ENCODE measurements at places on chromosomes 2 and 18.
A peak's percentile ranks its signal among the peaks of the same experiment; 100 is the strongest.

GRCh38 chr2:157899125-157899839 lies 23.2 kb upstream of the ACVR1 start:
- no peak for ATAC-seq

GRCh38 chr2:136527560-136527959 lies 237.8 kb upstream of the THSD7B start:
- ATAC-seq, result no peak

DNA sequence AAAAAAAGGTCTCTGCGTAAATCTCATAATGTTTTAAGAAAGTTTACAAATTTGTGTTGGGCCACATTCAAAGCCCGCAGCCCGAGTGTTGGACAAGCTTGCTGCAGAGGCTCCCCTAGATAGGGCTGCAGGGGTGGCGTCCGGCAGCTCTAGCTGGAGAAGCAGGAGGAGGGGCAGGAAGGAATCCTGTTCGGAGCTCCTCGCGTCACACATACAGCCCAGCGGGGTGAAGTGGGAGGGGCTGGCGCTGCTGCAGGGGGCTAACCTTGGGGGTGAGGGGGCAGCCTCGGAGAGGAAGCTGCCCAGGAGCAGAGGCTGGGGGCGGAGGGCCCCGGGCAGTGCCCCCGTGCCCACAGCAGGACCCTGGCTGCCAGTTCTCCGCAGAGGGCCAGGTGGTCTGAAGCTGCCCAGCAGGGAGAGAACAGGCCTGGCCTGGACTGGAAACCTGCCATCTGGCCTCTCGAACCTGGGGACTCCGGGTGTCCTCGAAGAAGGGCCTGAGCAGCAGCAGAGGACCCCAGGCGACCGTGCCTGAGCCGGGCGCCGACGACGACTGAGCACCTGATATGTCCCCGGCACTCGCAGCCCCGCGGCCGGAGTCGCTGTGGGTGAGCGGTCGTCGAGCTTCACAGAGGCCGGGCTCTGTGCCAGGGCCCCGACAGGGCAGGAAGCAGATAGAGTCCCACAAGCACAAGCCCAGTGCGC lies 2.6 kb upstream of the GPR35 start:
- no peak for ATAC-seq

GRCh38 chr2:182081602-182082260 lies 96.1 kb downstream of the PPP1R1C start:
- ATAC-seq, result no peak

DNA sequence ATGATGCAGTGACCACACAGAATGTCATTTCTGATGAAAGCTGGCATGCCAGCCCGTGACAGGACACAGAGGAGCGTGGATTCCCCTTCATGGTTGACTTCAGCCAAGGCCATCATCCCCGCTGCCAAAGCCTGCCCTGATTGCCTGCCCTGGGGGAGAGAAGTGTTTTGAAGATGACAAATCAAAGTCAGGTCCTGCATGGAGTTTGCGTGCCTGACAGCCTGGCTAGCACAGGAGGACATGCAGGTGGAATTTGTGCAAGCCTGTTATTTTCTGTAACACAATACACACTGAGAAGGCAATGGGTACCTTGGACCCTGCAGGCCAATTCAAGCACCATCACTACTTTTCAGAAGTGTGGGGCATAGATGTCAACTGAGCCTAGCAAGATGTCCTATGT lies 5.4 kb upstream of the IL1R2 start:
- ATAC-seq, result no peak

DNA sequence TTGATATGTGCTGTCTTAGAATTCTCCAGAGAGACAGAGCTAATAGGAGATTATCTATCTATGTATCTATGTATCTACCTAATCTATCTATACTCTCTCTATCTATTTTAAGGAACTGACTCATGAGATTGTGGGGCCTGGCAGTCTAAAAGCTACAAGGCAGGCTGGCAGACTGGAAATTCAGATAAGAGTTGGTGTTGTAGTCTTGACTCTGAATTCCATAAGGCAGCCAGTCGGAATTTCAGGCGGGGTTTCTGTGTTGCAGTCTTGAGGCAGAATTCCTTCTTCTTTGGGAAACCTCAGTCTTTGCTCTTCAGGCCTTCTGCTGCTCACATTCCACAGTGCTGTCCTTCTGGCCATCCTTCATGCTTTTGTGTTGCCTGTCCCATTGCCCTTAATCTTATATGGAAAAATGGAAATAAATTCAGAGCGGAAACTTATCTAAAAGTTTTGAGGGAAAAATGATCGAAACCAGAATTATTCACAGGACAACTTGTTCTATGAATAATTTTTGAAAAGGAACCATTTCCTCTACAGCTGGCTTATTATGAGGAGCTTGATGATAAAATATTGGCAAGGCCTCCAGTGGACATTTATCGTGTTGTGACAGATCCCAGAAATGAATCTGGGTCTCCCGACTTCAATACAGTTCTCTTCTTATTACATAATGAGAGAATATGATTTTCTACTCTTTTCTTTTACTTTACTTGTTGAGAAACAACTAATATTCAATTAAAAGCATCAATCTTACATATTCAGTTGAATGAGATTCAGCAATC lies 10.8 kb downstream of the IL1RL1 start:
- ATAC-seq, result no peak

- no peak for ATAC-seq
These were observed 9.0 kb downstream of the SPTBN1 start for GRCh38 chr2:54465143-54465542.

GRCh38 chr2:128786316-128786715 lies 467.6 kb upstream of the HS6ST1 start:
- no peak for ATAC-seq

- ATAC-seq, result peak; percentile 22
These were observed 47.7 kb downstream of the INPP5D start for GRCh38 chr2:233107831-233108300.

DNA sequence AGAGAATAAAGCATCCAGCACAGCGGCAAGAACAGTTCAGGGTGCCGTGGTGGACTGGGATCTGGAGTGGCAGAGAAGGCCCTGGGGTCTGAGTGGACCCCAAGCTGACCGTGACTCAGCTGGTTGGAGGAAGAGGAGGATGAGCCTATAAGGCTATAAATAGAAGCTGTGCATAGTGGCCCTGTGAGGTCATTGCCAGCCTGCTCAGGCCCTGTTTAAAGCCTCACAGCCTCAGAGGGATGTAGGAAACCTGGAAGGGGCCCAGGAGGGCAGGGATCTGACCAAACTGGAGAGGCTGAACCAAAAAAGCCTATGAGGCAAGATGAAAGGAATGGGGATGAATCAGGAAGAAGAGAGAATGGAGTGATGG lies 11.3 kb upstream of the DES start:
- no peak for ATAC-seq

GRCh38 chr2:161992531-161992930 lies 81.5 kb downstream of the DPP4 start:
- ATAC-seq, result no peak

- ATAC-seq, result no peak
These were observed 19.4 kb upstream of the NCOA1 start for GRCh38 chr2:24471662-24472061.

- ATAC-seq, result no peak
These were observed 59.5 kb upstream of the ID2 start for GRCh38 chr2:8622199-8622911.

DNA sequence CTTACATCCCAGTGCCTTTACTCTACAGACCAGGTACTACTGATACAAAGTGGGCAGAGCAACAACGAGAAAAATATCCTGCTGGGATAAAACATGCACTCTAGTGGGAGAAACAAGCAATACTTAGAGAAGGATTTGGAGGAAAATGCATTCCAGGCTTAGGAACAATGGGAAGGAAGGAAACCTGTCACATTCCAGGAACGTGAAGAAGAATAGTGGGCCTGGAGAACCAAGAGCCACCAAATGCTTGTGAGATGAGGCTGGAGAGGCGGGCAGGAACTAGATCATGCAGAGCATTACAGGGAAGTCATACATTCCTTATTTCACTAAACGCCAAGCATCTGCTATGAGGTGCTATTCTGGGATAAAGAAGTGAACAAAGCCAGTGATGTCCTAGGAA lies 342.3 kb downstream of the DCC start:
- no peak for ATAC-seq

GRCh38 chr18:75984853-75985252 lies 510.2 kb downstream of the ZNF516 start:
- no peak for ATAC-seq

GRCh38 chr2:106113361-106113966 lies 80.6 kb downstream of the UXS1 start:
- no peak for ATAC-seq

DNA sequence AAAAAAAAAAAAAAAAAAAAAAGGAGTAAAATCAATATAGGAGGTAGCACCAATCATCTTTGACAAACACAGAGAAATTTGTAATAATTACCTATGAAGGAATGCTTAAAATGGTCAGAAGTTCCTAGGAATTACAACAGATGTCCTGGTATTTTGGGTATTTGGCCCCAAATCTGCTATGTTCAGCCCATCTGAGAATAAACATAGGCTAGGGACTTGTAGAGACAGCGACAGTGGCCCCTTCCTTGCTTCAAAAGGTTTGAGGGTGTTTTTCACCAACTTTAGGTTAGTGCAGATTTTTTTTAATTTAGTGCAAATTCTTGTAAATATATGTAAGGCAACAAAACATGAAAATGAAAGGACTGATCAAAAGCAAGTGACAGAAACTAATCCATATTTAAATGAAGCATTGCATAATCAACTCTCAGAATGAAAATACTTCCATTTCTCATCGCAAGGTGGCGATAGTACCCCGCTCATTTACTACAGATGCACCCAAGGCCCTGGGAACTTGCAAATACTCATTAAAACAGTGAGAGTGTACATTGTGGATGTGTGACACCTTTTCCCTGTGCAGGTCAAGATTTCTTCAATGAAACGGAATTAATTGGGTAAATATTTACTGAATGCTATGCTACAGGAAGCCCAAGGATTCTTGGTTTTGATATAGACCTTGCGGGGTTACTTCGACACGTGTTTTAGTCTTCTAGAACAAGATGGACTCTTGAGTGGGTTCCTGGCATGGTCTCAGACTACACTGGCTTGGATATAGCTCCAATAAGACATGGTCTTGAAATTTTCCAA lies 44.6 kb downstream of the FAM124B start:
- peak; percentile 84 for ATAC-seq

- no peak for ATAC-seq
These were observed 179.6 kb downstream of the ZBTB7C start for GRCh38 chr18:48229552-48229981.

- no peak for ATAC-seq
These were observed 116.8 kb upstream of the RAB6C start for GRCh38 chr2:129862668-129863067.

DNA sequence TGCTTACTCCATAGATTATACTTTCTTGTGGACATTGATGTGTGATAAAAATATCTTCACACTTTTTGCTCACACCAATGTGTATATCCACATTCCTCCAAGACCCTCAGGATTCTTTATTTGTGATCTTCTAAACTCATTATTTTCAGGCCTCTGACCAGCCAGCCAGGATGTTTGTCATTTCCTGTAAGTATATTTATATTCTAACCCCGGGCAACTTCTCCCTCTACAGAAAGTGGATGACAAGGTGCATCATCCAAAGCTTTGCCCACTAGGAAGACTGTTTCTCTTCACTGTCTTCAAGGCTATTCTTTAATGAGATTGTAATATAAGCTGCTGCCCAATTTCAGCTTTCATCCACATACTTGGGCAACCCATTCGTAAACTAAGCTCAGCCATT lies 3.6 kb upstream of the CWC22 start:
- ATAC-seq, result no peak

DNA sequence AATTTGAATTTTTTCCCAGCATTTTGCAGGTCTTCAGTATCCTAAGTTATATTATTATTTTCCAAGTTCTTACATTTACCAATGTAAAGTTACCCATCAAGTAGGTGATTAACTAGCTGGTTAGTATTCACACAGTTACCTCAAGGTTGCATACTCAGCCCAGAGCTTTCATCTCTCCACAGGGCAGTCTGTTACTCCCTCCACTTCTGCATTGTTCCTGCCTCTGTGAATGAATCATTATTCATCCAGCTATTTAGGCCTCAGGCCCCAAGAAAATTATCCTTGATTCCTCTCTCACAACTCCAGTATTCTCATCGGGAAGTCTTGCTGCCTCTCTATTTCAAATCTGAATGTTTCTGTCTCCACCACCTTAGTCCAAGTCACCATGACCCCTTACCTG lies 92.2 kb downstream of the SMC6 start:
- peak; percentile 53 for ATAC-seq

- no peak for ATAC-seq
These were observed 101.0 kb upstream of the CERS6 start for GRCh38 chr2:168355121-168355520.

GRCh38 chr2:19689646-19690168 lies 212.1 kb downstream of the TTC32 start:
- ATAC-seq, result no peak

DNA sequence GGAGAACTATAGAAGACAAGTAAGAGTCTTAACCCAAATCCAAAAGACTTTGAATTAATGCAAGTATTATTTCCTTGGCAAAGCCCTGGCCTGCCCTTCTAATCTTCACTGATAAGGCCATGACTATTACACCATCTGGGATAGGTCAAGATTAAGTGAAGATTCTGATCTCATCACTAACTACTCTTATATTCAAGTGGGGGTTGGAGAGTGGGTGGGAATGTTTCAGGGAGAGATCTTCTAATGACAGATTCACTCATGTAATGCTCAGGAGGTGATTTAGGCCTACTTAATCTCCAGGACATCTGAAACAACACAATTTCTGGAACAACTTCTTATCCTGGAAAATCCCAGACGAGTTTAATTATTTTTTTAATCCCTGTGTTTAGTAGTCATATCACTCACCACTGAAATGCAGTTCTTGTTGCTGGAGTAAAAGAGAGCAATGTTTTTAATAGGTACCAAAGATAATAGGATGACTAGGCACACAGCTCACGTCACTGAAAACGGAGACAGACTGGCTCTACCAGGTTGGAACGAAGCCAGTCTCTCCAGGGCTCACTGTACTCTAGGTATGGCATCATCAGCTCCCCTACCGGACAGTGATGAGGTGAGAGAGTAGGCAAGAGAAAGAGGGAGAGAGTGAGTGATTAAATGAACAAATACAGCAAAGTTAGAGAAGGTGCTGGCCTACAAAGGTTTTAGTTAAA lies 133.1 kb downstream of the NCKAP5 start:
- peak; percentile 95 for ATAC-seq

- no peak for ATAC-seq
These were observed 1.9 kb upstream of the SLC1A4 start for GRCh38 chr2:64987001-64987955.

DNA sequence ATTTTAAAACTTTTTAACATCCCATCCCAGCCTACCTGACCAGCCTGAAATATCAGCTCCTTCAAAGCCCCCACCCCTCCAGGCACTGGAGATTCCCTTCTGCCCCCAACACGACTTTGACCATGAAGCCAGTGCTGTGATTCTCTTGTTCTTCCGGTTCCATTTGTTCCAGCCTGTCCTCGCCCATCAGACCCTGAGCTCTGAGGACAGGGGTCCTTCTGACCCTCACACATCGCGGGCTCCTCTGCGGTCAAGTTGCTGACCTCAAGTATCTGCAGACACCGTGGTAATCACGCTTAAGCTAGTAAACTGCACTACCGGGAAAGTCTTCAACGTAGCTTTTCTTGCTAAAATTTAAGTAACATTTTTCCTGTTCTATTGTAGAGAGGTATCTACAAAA lies 282.2 kb upstream of the SALL3 start:
- ATAC-seq, result no peak
